Activated CD4-positive, alpha-beta T cell treated with anti-CD3 and anti-CD28 coated beads, Interleukin-2, amount 50 U/mL, for 16 hours (primary cell): ENCODE measurements at places on chromosomes 1 and 21.

DNA sequence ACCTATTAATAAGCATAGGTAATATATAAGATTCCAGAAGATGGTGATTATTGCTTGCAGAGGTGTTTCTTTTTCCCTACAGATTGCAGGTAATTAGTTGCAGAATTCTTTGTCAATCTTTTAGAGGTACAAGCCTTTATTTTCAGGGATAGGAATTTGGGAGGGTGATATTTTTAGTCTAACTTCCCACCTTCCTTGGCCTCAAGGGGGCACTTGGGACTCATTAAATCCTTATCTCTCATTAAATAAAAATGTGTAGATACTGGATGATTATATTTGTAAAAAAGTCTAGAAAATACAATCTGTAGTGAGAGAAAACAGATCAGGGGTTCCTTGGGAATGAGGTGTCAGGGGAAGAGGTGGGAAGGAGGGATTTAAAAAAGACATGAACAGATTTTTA, 179.2 kb downstream of the PATJ start:
- no peak for DNase-seq

- no peak for DNase-seq
Observed at GRCh38 chr1:26015358-26015757, 6.2 kb upstream of the EXTL1 start.

GRCh38 chr1:3363023-3363422, 91.4 kb upstream of the ARHGEF16 start:
- DNase-seq, result no peak

DNA sequence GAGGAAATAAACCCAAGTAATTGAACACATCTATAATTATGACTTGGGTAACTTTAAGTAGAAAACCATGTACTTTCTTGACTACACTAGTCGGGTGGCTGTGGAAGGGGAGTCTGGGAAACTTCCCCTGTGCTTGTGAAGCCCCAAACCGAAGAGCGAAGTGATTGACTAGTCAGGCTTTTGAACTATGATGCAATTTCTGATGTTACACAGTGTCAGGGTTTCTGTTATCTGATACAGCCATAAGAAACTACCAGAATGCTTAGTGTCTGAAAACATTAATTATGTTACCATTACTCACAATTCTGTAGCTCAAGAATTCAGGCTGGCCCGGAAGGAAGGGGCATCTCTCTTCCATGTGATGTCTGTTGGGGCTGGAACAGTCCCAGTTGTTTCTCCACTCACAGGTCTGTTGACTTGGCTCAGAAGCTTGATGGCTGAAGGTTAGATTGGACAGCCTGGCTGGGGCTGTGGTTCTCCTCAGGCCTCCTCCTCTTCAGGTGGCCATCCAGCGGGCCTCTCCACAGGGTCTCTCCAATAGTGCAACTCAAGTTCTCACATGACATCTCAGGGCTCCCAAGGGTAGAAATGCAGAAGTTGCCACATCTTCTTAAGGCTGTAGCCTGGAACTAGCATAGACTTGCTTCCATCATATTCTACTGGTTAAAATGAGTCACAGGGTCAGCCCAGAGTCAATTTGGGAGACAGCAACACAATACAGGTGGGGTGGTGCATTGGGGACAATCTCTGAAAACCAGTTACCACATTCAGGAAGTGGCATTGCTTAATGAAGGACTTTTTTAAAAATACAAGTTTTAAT, 8.3 kb upstream of the C8B start:
- no peak for DNase-seq

- peak; percentile 39 for DNase-seq
Observed at GRCh38 chr1:230186003-230186863, 119.2 kb downstream of the GALNT2 start.

DNA sequence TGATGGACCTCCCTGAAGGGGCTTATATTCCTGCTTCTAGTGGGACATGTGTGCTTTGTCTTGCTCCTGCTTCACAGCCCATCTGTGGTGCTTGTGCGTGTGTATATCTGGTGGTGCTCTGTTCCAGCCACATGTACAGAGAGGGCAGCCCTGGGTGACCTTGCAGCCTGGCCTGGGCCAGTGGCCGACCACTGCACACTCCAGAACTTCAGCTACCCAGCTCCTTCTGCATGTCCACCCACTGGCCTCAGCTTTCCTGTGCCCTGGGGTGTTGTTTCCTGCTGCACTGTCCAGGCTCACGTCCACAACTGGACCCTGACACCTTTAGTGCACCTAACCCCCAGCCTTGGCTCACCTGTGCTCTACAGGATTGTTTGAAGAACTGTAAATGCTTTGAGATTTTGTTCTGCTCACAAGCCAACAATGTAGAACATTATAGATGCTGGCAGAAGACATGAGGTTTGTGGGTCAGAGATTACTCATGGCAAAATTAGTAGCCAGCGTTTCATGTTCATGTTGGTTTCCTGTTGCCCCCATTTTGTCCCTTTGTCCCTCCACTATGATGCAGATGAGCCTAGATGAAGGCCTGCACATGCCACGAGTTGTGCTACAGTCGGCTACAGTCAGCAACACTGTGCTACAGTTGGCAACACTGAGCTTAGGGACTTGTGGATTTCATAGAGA, 5.3 kb upstream of the S100B start:
- DNase-seq, result no peak

GRCh38 chr1:89276690-89277089, 4.0 kb upstream of the GBP5 start:
- DNase-seq, result no peak

DNA sequence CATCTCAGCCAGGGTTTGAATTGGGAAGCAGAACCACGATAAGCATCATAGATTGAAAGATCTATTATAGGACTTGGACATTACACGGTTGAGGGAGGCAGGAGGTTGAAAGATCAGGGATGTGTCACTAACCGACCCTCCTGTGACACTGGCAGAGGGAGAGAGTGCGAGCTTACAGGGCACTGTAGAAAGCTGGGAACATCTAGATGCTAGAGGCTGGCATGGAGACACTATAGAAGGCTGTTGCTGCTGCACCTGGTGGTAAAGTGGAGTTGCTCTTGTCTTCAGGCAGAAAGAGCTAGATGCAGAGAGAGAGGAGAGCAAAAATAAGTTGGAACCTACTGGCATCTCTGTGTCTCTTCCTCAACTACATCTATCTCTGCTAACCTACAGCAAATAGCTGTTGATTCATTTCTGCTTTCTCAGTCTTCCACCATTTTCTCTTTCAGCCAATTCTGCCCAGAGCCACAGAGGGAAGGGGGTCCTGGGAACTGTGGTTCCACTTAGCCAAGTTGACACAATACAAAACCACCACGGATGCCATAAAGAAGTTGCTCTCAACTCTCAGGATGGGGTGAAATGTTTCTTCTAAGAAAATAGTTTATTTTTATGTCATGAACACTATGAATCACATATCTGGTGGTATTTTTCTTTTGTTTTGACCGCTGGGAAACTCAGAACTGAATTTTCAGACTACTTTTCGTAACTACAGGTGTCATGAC, 155.9 kb downstream of the ZNF281 start:
- DNase-seq, result peak; percentile 83

GRCh38 chr1:92037400-92037799, 7.6 kb downstream of the EPHX4 start:
- no peak for DNase-seq

DNA sequence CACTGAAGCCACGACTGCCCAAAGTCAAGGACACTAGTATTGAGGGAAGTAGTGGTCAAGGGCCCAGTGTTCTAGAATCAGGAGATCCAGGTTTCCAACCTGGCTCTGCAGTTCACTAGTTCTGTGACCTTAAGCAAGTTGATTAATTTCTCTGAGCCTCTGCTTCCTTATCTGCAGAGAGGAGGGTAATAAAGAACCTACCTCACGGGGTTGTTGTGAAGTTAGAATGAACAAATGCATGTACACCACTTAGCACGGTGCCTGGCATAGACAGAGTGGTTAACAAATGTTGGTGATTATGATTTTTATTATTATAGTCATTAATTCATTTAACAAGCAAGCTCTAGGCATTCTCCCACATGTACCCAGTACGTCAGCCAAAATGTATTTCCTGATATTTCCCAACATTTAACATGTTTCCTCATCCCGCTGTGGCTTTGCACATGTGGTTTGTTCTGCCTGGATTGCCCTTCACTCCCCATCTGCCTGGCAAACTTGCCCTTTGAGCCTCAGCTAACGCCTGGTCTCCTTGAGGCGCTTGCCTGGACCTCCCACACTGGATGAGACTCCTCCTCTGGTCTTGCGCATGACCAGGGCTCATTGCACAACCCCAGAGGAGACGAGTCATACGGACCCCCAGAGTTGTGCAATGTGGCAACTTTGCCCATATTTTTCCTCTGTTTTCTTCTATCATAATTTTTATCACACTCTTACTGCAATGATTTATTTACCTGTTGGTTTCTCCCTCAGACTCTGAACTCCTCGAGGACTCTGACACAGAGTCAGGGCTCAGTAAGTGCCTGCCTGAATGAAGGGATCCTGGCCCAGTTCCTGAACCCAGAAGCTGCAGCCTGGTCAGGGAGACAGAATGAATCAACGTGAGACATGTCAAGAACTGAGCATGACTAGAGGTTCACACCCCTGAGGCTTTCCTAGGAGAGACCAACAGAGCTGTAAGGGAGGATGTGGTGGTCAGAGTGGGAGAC, 20.7 kb upstream of the MFSD2A start:
- DNase-seq, result no peak

- DNase-seq, result no peak
Observed at GRCh38 chr1:225828706-225829345, 18.9 kb downstream of the EPHX1 start.

DNA sequence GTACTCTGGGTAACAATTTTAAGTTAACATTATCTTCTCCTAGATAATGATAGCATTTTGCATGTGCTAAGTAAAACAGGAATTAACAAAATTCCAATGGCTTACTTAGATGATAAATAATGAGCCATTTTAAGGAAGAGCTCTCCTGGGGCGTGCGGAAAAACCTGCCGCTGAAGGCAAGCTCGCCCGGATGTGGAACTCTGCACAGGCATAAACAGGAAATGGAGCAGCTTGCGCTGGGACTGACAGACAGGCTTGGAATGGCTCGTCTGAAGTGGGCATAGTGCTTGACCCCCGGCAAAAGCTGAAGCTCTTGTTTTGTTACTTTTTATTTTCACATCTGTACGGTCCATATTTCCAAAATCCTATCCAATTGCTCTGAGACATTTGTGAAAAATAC, 169.2 kb downstream of the ZNF281 start:
- DNase-seq, result no peak

DNA sequence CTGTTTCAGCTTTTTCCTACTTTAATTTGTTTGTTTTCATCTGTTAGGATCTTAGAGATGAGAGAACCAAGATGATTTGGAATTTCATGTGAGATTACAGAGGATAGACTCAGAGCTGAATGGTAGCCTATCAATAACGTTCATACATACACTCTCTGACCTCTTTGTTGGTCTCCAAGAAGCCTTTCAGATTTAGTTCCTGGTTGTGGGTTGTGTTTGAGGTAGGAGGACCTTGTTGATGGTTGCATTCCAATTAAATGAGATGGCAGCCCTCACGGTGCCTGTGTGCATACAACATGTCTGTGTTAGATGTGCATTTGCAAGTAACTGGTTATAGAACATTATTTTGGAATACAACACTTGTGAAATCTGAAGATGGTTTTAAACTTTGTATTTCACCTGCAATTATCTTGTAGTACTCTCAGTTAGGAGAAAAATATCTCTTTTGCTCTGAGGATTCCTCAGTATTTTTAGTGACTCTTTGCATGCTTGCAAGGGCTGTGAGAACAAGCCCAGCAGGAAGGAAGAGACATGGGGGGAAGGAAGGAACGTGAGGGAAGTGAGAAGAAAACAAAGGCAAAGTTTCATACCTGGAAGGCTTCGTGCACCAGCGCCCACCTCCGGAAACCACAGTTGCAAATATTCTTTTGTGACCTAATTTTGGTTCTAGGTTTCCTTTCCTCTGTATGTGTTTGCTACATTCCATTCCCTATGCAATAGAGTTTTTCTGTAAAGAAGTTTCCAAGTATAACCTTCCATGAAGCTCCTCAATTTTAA, 291.8 kb downstream of the DISC1 start:
- peak; percentile 41 for DNase-seq

DNA sequence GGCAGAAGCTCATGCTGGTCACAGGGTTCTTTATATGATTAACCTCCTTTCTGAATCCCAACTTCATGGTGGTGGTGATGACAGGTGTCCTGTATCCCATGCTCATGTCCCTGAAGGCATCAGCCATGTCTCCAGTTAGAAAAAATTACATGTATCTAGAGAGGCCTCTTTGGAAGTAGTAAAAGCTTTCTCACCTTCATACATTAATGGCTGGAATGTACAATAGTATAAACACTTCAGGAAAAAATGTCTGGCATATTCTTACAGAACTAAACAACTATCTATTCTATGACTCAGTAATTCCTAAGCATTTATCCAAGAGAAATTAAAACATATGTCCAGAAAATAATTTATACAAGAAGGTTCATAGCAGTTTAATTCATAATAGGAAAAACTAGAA, 34.0 kb downstream of the ADAM30 start:
- no peak for DNase-seq

GRCh38 chr1:180268556-180269075, 38.6 kb downstream of the LHX4 start:
- DNase-seq, result no peak

DNA sequence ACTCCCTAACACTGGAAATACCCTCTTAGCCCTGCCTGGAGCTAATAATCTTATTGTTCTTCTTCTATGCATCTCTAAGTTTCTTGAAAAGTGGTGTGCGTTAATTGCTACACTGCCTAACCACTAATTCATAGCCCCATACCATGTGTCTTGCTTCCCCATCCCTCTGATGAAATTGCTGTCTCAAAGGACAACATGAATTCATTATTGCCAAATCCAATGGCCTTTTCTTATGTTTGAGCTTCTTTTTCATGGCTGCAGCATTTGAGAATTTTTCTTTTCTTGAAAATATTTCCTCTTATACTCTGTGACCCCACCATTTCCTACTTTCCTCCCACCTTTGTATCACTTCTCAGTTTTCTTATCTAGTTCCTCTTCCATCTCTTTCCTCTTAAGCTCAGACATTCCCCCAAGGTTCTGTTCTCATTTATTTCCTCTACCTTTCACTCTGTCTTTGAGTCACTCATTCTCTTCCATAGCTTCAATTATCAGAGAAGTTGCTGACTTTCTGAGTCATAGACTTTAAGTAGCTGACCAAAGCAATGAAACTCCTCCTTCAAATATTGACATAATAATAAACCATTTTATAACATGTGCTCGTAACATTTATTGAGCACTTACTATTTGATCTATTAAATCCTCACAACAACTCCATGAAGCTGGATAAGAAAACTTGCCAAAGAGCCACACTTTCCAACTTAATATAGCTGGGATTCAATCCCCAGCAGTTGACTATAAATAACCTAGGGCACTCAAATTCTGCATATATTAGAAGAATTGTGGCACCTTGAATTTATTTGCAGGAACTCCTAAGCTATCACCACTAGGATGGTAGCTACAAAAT, 35.5 kb upstream of the ATP6V1G3 start:
- DNase-seq, result peak; percentile 10

DNA sequence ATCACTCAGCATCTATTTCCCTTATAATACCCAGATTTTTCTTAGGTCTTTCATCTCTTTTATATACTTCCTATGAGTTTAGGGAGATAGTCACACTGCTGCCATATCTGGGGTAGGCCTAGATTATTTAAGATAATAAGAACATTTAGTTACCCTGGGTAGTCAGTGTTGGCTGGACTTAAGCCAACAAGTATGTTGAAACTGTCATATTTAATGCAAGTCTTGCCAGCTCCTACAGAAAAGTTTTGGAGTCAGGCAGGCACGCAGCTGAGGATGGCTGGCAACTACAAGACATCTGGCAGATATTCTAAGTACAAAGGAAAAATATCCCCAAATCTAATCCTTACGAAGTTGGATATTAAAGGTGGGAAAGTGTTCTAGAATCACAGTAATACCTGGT, 19.2 kb upstream of the DEPDC1 start:
- DNase-seq, result no peak
